ENCODE measurements at places on chromosomes 2 and 18.

GRCh38 chr18:59372975-59373374 lies 13.9 kb upstream of the LMAN1 start:
- DNase-seq = no peak

- DNase-seq = no peak
Measured at GRCh38 chr2:67399831-67400489, 2.8 kb downstream of the ETAA1 start.

GRCh38 chr2:158732573-158733429 lies 62.3 kb upstream of the DAPL1 start:
- DNase-seq = no peak

DNA sequence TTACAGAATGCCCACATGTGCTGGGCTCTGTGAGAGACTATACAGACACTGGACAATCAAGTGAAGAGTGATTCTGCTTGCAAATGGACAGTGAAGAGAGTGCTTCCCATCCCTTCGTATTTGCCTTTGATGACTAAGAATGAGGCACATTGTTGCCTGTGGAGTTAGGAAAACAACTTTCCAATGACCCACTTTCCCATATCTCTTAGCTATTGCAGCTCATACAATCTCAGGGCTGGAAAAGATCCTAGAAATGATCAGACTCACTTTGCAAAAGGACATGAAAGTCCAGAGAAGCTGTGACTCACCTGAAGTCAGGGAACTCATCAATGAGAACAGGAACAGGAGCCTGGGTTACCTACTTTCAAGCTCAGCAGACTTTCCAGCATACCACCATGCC lies 440.5 kb upstream of the TCF4 start:
- no peak for DNase-seq

DNA sequence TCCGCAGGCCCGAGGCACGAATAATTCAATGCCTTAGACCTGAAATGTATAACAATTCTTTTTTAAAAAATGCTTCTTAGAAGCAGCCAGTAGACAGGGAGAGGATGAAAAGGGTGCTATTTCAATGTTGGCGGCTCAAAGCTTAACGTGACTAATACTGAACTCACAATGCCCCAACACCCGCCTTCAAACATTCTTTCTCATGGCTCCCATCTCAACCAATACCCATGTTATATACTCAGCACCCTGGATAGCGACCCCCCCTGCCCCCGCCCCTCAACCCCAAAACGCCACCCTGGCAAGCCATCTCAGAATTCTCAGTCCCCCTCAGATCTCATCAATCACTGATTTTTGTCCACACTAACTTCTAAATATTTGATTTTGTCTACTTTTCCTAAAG lies 4.4 kb downstream of the FBXO41 start:
- DNase-seq = no peak

GRCh38 chr2:168424971-168425370 lies 31.1 kb upstream of the CERS6 start:
- DNase-seq = no peak

- no peak for DNase-seq
Measured at GRCh38 chr18:61765097-61765496, 127.7 kb downstream of the RNF152 start.

GRCh38 chr18:75176849-75177248 lies 32.1 kb downstream of the PTGR3 start:
- DNase-seq = no peak

DNA sequence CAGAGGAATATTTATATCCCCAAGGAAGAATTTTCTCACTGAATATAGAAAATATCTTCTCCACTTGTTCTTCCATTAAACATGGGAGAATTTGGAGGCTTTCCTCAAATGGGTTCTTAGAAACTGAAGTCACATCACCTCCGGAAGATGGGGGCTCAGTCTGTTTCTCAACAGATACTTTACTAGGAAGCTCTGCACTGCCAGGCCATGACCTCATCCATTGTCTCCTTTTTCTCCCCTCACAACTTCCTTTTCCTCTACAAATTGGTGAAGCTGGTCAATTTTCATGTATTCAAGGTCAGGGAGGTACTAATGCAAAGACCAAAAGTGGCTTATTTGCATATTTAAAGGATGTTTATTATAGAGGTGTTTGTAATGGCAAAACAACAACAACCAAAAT lies 173.1 kb downstream of the RNF152 start:
- DNase-seq = no peak

- no peak for DNase-seq
Measured at GRCh38 chr2:178517496-178517895, 37.2 kb downstream of the PLEKHA3 start.

GRCh38 chr2:72757177-72757775 lies 68.6 kb downstream of the EXOC6B start:
- no peak for DNase-seq

GRCh38 chr2:202060218-202060617 lies 12.8 kb upstream of the KIAA2012 start:
- DNase-seq = no peak

DNA sequence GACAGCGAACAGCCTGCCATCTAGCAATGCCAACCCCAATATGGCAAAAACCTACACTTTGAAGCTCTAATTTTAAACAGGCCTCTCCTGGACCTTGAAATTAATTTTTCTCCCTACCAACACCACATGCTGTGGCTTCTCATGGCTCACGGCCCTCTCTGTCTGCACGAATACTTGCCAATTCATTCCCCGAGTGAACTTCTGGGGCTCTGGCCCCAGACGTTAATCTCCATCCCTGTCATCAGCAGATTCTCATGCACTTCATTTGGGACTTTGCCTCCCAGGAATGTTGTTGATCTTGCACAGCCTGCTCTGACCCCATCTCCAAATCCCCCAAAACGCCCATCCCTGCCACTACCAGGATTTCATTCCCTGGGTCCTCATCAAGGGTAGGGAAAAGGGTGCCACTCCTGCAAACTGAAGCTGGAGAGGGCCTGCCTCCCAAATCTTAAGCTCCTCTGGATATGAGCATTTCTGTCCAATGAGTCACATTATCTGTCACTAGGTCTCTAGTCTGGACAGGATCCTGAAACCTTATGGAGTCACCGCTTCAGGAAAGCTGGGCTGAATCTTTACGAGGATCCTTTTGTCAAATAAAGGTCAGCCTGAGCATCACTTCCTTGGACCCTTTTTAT lies 10.4 kb downstream of the FIGLA start:
- no peak for DNase-seq

- DNase-seq = no peak
Measured at GRCh38 chr2:158315803-158316414, 140.6 kb downstream of the CCDC148 start.

DNA sequence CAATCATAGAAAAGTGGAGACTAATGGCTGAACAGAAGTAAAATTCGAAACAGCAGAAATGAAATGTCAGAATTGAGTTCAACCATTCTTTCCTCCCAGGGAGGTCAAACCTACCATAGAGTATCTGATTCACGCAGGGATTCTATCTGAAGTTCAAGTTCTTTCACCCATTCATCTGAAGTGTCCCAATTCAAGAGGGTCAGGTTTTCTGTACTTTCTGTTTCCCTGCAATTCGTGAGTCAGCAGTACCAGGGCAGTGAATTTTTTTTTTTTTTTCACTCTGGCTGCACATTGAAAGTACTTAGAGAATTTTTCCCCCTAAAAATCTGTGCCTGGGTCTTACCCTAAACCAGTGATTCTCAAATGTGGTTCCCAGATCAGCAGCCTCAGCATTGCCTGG lies 40.9 kb upstream of the CCDC88A start:
- no peak for DNase-seq

GRCh38 chr2:54052825-54053718 lies 62.3 kb upstream of the ACYP2 start:
- no peak for DNase-seq

GRCh38 chr2:15348045-15348444 lies 213.1 kb downstream of the NBAS start:
- DNase-seq = no peak

DNA sequence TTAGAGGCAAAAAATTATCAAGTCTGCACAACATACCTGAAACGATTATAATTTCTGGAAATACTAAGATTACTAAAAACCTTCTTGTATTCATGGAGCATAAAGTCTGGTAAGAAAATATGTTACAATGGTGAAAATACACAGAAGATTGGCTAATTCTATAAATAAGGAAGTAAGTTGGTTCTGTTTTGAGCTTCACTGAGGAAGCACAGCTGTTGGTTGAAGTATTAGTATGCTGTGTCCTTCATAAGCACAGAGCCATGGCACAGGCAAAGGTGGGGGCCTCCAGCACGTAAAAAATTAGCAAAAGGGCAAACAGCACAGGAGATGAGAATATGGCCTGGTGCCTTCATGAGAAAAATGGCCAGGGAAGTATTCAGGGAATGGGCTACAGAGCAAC lies 40.4 kb upstream of the ANKRD62 start:
- DNase-seq = no peak

- no peak for DNase-seq
Measured at GRCh38 chr2:46826569-46827245, 88.9 kb downstream of the MCFD2 start.

- no peak for DNase-seq
Measured at GRCh38 chr18:39215920-39216319, 1650.3 kb upstream of the CELF4 start.

DNA sequence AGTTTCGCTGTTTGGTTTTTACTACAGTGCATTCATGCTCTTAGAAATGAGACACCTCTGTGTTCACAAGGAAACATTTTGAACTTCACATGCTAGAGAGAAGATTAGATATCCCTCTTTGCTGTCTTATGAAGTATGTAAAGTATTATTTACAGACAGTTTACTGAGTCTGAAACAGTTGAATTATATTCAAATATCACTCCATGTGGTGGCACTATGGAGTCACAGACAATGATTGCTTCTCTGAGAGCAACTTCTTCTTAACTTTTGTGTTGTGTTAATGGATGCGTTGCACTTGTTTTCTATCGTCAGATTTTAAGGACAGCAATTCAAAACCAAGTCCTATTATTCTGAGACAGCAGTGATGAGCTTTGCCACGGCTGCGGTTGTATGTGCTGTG lies 823.6 kb downstream of the GALR1 start:
- no peak for DNase-seq

GRCh38 chr2:237059155-237059875 lies 26.4 kb upstream of the COPS8 start:
- DNase-seq = no peak

GRCh38 chr2:36389091-36389564 lies 33.5 kb downstream of the CRIM1 start:
- DNase-seq = no peak

DNA sequence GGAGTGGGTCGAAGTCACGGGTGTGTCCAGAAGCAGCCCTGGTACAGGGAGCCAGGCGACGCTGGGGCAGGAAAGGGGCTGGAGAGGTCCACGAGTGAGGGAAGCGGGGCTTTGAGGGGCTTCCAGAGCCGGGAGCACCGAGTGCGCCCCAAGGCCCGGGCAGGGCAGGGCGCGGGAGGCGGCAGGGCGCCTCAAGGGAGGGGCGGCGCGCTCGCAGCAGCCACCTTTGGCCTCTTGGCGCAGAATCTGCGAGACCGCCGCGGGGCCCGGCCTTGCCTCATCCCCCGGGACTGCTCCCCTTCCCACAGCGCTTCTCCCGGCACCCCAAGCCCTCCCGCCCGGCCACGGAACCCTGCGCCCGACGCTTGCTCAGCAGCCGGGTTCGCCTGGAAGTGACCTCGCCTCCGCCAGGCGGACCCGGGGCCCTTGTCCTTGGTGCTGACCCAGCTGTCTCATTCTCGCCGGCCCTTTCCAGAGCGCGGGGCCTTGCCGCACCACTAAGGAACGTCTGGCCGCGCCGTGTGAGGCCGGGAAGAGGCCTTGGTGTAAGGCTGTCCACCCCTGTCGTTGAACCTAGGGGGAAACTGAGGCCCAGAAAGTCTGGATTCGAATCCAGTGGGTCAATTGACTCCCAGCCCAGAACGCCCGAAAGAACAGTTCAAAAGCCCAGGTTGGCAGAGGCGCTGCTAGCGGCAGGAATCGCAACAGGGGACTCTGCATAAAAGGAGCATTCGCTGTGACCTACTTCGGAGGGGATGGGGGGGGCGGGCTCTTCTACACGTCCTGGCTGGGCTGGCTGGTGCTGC lies 584 bp upstream of the DNER start:
- DNase-seq = peak; percentile 18

DNA sequence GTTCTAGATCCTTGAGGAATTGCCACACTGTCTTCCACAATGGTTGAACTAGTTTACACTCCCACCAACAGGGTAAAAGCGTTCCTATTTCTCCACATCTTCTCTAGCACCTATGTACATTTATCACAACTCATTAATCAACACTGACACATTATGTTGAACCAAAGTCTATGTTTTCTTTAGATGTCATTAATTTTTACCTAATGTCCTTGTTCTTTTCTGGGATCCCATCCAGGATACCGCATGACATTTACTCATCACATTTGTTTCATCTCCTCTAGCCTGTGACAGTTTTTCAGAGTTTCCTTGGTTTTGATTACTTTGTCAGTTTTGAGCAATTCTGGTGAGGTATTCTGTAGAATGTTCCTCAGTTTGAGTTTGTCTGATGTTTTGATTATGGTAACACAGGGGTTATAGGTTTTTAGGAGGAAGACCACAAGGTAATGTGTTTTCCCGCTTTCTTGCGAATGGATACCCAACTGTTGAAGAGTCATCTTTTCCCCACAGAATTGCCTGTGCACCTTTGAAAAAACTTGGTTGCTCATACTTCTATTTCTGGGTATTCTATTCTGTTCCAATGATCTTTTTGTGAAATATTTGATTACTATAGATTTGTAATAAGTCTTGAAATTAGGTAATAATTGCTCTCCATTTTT lies 3.0 kb upstream of the UGT1A9 start:
- no peak for DNase-seq

DNA sequence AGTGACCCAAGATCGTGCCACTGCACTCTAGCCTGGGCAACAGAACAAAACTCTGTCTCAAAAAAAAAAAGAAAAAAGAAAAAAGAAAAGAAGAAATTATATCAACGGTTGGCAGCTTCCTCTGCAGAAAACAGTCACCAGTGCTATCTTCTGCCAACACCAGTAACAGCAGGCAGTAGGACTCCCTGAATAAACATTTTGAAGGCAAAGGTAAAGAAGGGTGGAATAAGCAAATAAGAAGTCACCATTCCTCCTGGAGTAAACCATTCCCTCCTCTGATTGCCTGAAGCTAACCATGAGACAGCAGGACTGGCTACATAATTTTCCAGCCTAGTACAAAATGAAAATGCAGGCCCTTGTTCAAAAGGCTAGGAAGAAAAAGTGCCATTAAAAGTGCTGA lies 9.0 kb upstream of the RNF103 start:
- no peak for DNase-seq

DNA sequence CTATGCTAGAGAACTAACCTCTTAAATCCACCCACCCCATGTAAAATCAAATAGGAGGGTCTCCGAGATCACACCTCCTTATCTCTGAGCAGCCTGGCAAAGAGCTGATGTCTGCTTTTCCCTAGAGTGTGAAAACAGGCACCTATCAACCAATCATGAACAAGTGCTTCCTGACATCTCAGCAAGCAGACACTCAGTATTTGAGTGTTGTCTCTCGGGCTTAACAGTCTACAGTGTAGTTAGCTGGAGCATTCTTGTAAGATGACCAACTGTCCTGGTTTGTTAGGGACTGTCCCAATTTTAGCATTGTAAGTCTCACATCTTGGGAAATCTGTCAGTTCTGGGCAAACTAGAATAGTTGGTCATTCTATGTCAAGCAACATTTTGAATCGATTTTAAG lies 26.4 kb downstream of the MARCHF4 start:
- DNase-seq = no peak
